ENCODE measurements at places on chromosomes 6 and 20. TPM values are rescaled to one million over a fixed set of nuclear protein-coding genes. Genes with fewer than 3 reads are reported as not detected.

ZBTB12 gene
- total RNA-seq = 2.4 TPM

SMLR1 gene
- total RNA-seq = not detected

C6orf58 gene
- not detected for total RNA-seq

NTSR1 gene
- not detected for total RNA-seq

CCN6 gene
- total RNA-seq = not detected

C20orf204 gene
- total RNA-seq = not detected

PTPN1 gene
- total RNA-seq = 36.7 TPM

EYA4 gene
- total RNA-seq = 1.5 TPM

C6orf118 gene
- total RNA-seq = not detected

RNF144B gene
- 13.2 TPM for total RNA-seq

FAM217A gene
- not detected for total RNA-seq

TSBP1 gene
- not detected for total RNA-seq

Measured in mesangial cell (primary cell).